Activated naive CD8-positive, alpha-beta T cell treated with anti-CD3 and anti-CD28 coated beads for 36 hours (primary cell): ENCODE measurements at places on chromosomes 11 and 22.

GRCh38 chr11:132045107-132045506 lies 674.7 kb downstream of the NTM start:
- DNase-seq = no peak

DNA sequence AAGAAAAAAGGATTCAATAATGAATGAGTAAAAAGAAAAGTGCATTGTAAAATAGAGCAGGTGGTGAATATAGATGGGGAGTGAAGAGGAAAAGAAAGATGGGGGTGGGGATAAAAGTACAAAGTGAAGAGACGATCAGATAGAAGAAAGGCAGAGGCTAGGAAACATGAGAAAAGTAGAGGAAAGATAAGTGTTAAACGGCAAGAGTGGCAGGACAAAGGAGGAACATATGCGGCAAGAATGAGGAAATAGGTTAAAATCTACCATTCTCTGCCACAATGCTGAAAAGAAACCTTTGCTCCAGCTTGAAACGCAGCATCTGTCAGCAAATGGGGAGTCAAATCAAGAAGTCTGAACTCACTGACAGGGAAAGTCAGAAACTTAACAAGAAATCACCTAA lies 6.8 kb downstream of the FUT4 start:
- DNase-seq = no peak

DNA sequence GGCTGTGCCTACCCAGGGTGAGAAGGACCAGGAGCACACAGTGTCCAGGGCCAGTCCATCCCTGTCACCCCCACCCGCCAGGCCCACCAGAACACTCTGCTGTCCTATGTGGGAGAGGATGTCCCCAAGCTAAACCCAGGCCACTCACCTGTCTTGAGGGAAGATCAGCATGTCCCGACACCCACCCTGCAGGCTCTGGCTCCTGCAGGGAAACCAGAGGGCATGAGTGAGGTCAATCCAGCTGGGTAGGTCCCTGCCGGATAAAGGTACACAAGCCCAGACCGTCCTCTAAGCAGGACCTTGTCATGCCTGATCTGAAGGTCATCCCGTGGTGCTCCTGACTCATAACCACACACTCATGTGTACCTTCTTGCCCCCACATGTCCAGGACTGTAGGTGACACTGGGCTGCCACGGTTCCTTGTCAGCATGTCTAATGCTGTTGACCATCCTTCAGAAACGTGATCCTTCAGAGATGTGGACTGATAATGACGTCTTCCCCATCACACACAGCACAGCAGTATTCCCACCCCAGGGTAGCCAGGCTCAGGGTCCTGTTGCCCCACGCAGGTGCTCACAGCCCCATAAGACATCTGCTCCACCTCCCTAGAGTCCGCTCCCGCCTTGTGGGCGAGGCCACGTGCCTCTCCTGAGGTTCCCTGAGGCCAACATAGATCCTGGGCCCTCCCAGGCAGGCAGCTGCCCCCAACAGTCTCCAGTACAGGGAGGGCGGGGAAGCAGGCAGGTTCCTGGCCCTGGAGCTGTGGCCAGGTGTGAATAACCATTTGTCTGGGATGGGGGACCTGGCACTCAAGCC lies 6.1 kb downstream of the ARVCF start:
- DNase-seq = no peak

- DNase-seq = no peak
Observed at GRCh38 chr11:2138068-2138430, 1.1 kb downstream of the IGF2 start.

DNA sequence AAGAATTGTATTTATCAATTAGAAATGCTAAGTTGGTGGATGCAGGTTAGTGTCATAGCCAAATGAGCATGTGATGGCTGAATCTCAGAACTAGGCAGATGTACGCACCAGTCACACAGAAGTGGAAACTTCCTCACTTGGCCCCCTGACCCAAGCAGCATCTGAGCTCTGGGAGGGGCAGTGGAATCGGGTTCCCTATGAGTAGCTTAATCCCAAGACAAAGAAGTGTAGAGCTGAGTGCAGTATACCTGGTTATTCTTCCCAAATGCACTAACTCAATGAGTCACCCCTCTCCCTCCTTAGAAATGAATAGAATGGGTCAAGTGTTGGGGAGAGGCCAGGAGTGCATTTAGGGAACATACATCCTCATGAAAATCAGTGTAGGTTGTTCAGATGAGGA lies 224.6 kb downstream of the FAT3 start:
- no peak for DNase-seq

- DNase-seq = no peak
Observed at GRCh38 chr11:112728288-112728687, 232.9 kb upstream of the NCAM1 start.

- DNase-seq = no peak
Observed at GRCh38 chr11:128463371-128463829, 124.0 kb downstream of the ETS1 start.

GRCh38 chr11:69295995-69296889 lies 2.3 kb downstream of the MYEOV start:
- DNase-seq = no peak
